ENCODE measurements at places on chromosomes 3 and 15.

DNA sequence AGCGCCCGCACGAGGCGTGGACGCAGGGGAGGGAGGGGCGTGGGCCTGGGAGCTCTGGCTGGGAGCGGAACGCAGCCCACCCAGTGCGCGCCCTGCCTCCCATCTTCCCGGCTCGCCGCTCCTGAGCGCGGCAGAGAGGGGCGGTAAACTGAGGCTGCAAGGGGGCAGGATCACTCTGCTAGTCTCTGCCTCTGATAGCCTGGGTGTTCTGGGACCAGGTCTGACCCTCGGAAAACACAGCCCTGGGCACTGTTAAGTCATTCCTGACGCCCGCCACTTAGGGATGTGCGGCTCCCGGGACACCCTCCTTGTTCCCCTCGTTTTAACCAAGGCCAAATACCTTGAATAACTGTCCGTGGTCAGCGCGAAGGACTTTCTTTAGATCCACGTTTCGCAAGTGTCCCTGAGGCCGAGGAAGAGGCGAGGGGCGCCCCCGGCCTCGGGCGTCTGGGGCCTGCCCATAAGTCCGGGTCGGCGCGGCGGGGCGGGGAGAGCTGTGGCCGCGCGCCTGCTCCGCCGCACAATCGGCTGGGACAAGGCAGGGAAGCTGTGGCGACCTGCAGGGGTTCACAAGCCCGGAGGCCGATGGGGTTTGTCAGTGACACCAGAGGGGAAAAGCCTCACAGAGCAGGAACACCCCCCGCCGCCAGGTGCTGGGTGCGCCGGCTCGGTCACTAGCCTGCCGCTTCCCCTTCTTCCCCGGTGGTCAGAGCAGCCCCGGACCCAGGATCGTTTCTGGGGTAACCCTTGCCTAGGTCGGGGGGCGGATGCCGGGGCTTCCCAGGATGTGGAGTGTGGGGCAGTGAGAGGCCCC lies 1.5 kb downstream of the ITPKA start:
- DNase-seq: no peak

DNA sequence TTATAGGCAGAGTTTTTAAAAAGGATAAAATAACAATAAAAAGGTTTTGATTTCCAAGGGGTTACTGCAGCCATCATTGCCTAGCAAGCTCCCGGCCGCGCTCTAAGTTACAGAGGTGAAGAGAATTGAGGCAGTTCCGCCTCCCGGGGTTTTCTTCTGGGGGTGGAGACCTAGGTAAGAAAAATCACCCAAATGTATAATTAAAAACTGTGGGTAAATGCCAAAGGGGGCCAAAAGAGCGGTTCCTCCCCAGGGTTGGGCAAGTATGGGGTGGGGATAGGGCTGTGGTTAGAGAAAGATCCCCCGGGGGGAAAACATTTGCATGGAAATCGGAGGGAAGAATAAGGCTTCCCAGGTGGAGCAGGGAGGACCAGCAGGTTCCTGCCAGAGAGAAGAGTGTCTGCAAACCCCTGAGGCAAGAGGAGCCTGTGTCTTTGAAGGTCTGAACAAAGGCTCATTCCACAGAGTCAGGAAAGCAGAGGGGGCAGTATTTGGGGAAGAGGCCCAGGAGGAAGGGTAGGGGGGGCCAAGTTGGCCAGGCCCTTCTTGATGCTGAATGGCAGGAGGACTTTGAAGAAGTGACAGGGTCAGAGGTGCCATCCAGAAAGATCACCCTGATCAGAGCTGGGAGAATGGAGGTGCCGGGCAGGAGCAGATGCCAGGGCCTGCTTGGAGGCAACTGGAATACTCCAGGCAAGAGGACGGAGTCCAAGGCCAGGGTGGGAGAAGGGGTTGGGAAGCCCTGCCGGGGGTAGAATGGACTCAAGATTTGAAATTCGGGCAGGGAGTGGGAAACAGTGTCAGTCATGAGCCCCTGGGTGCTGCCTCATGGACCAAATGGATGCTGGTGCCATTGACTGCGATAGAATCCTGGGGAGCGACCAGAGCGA lies 152.9 kb upstream of the RGMA start:
- DNase-seq: peak; percentile 84

GRCh38 chr15:37931868-37932267 lies 2.6 kb upstream of the TMCO5A start:
- no peak for DNase-seq

DNA sequence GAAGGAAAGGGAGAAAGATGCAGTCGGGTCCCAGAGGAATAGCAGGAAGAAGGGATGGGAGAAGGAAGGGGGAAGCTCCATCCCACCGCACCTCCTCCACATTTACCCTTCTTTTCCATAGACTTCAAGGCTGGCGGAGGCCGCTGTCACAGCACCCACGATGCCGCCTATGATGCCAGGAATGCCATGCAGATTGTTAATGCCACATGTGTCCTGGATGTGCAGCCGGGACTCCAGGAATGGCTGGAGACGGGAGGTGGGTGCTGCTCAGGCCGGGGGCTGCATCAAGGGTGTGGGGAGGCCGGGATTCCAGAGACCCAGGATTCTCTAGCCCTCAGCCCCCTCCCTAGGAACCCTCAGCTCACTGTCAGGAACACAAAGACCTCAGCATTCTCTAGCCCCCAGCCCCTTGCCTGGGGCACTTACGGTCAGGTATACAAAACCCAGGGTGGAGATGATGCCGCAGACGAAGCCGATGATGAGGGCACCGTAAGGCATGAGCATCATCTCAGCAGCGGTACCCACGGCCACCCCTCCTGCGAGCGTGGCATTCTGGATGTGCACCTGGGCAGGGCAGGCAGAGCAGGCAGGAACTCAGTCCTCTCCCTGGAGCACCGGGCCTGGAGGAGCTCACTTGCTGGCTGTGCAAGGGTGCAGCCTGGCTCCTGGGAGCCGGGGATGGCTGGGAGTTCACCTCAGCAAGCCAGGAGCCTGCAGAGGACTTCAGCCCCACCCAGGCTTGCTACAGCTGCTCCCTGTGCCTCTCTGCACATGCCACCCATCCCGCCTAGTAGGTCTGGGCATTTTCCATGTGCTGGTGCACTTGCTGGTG lies 18.8 kb downstream of the RHCG start:
- no peak for DNase-seq

GRCh38 chr3:930866-931265 lies 162.0 kb upstream of the CNTN6 start:
- no peak for DNase-seq

DNA sequence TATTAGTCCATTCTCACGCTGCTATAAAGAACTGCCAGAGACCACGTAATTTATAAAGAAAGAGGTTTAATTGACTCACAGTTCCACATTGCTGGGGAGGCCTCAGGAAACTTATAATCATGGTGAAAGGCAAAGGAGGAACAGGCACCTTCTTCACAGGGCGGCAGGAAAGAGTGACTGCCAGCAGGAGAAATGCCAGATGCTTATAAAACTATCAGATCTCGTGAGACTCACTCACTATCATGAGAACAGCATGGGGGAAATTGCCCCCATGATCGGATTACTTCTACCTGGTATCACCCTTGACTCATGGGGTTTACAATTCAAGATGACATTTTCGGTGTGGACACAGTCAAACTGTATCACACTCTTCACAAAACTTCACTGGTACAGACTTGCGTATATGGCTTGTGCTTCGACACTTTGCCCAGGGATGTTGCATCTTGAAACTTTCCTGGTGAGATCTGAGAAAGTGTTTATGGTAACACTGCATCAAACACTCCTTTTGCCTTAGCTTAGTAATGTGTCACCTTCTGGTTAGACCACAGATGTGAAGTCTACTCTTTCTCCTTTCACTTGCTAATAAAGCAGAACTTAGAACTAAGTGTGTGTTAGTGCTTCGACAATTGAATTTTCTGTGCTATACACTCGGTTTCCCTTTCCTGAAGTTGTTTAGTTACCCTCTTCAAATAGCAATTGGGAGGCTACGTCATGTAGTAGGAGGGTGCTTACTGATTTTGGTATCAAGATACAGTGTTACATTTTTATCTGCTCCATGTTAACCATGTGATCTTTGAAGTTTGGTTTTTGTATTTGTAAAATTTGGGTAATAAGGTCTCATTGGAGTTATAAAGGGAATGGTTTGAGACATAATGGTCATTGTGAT lies 185.7 kb downstream of the LPP start:
- no peak for DNase-seq

- DNase-seq: no peak
Observed at GRCh38 chr3:184592371-184593219, 31.0 kb downstream of the EPHB3 start.

DNA sequence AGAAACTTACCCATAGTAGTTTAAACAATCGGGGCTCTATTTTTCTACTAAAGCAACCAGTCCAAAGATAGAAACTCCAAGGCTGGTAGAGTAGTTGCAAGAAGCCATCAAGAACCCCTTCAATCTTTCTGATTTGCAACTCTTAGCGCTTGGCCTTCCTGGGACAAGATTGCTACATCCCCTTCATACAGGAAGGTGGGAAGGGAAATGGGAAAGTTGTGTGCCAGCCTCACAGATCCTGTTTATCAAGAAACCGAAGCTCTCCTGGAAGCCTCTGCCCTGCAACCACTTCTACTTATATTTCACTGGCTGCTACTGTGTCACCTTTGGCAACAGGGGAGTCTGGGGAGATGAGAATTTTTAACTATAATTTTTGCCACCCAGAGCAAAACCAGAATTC lies 46.2 kb downstream of the OSBPL10 start:
- no peak for DNase-seq

GRCh38 chr3:22380253-22380652 lies 629.2 kb upstream of the ZNF385D start:
- DNase-seq: no peak

GRCh38 chr3:187212705-187213104 lies 15.4 kb downstream of the RTP1 start:
- DNase-seq: no peak

All from H1 (cell line).